ENCODE measurements at places on chromosomes 16 and 17.

DNA sequence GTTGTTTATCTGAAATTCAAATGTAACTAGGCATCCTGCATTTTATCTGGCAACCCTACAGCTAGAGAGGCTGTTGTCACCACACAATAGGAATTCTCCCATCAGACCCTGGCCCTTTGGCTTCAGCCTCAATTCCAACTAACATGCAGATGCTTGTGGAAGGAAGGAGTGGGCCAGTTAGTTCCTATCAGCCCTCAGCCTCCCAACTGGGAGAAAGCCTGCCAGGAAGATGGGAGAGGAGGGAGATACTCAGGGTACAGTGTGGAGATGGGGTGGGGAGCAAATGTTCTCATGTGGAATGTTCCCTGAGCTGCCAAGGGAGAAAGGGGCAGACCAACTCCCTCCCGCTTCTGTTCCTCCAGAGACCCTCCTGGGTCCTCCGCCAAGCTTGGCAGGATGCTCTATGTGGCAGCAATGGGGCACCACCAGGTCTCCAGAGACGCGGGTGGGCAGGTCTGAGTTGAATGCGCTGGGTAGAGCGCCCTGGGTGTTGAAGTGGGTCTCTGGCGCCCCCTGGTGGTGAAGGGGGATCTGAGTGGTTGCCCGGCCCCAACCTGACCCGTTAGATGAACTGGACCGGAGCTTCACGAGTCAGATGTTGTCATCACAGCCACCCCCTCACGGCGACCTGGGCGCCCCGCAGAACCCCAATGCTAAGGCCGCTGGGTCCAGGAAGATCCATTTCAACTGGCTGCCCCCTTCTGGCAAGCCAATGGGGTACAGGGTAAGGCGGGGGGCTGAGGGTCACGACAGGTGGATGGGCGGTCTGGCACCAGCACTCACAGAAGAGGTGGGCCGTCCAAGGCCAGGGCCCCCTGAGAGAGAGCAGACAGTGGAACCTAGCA lies 15.2 kb downstream of the GALK1 start:
- DNase-seq: peak; percentile 51

DNA sequence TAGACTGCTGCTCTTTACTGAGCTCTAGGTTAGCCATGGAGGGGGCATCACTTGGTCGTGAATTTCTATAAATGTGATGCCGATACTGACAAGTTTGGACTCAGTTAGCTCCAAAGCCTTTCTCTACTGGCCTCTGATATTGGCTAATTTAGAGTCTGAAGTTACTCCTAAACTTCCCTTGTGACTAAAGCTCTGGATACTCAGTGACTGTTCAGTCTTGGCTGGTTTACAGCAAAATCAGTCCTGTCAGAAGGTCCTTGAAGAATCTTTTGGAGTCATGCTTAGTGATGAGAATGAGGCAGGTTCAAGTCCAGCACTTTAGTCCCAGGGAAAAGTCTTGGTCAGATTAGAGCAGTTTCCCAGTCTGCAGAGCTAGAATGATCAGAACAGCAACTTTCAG lies 197.5 kb upstream of the HS3ST4 start:
- no peak for DNase-seq

GRCh38 chr17:40342504-40343218 lies 21.9 kb downstream of the GJD3 start:
- DNase-seq: no peak

GRCh38 chr17:71548540-71549190 lies 572.2 kb upstream of the SOX9 start:
- peak; percentile 14 for DNase-seq

DNA sequence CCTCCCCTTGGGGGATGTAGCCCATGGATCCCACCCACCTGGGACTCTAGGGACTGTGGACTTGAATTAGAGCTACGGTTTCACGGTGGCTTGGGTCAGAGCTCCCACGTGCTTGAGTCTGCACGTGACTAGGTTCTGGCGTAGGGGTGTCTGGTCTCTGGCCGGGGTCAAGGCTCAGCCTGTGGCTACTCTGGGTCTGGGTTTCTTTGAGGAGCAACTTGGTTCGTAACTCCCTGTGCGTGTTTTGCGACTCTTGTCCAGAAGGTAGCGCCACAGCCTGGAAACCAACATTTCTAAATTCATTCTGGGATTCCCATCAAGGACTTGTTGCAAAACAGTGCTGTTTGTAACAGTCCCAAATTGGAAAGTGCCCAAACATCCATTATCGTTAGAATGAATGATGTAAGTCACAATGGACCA lies 470 bp upstream of the GGT6 start:
- no peak for DNase-seq

- DNase-seq: no peak
Observed at GRCh38 chr16:13070268-13070667, 168.9 kb downstream of the SHISA9 start.

- DNase-seq: no peak
Observed at GRCh38 chr16:79844603-79845002, 244.1 kb upstream of the MAF start.

GRCh38 chr17:32019228-32019627 lies 12.0 kb downstream of the LRRC37B start:
- DNase-seq: no peak

DNA sequence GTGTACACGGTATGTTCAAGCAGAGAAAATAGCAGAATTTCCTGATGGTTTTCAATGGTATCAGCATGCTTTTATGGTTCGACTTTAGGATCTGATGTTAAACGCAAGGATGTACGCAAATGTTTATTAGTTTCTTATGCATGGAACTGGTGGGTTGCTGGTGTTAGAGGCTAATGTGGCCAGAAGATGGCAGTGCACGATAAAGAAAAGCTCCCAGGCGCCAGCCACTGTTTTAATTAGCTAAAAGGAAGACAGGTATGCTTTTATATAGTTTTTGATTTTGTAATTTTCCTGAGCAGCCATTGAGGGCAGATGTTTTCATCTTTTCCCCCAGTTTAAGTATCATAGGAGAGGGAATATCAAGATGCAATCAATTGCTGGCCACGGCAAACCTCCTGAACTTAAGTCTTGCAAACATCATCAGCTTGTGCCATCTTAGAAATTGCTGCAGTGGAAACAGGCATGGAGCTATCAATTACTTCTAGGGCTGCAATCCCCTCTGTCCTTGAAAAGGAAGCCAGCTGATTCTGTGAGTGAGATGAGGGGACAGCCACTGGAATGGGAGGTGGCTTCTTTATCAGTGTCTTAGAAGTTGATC lies 648.5 kb upstream of the RBFOX1 start:
- no peak for DNase-seq

GRCh38 chr16:80014241-80014939 lies 413.9 kb upstream of the MAF start:
- DNase-seq: no peak

GRCh38 chr16:3480901-3481695 lies 14.2 kb downstream of the C16orf90 start:
- no peak for DNase-seq

GRCh38 chr17:76318586-76318985 lies 10.5 kb upstream of the QRICH2 start:
- DNase-seq: no peak

GRCh38 chr16:6020162-6020985 lies 922.8 kb upstream of the EEF2KMT start:
- no peak for DNase-seq

DNA sequence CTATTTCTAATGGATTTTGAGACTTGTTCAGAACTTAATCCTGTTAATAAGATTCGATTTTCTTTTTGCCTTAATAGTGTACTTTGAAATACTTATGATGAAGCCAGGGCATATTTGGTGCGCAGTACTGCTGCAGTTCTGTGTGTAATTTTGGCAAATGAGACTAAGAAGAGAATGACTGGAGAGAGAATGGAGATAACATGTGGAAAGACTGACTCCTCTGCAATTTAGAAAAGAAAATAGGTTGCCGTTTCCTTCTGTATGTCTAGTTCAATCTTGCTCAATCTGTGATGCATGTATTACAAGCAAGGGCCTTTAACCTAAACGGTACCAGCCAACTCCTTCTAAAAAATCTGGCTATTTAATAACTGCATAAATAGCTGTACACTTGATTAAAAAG lies 285.1 kb upstream of the CDH11 start:
- no peak for DNase-seq

DNA sequence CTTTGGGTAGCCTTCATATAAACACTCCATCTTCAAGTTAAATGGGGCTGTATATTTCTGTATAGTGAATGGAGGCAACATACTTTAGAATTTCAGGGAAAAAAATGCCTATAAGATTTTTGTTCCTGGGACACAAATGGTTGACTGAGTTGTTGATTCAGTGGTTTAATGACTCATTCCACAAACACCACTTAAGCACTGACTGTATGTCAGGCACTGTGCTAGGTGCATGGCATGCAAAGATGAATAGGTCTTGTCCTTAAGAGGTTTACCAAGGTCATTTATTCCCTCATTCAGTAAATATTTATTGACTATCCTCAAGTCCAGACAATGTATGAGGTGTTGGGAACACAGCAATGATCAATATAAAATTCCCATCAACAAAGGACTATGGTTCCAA lies 417.1 kb downstream of the CA10 start:
- DNase-seq: no peak

DNA sequence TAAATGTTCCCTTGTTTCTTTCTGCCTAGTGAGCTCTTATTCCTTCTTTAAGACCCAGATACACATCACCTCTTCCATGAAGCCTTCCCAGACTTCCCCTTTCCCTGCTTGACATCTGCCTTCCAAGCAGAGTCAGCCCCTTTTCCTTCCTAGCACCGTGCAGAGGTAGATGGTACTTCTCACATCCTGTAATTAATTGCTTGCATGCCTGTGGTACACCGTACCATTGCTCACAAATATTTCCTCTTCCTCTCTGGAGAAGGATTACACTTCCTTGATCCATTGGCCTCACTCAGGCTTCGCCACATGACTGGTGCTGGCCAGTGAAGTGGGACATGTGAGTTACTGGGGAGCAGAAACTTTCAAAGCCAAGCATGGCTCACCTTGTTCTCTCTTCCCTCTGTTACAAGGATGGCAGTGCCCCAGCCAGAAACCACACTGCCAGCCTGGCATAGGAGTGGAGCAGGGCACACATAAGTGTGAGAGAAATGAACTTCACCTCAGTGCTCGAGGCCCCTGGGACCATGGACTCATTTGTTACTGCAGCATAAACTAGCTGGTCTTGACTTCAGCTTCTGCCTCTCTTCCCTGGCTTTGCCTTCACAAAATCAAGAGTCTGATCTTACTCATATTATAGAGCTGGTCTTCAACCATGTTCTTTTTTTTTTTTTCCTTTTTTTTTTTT lies 44.0 kb downstream of the SOST start:
- DNase-seq: peak; percentile 67

GRCh38 chr16:89268987-89269735 lies 51.7 kb downstream of the ZNF778 start:
- DNase-seq: peak; percentile 26

GRCh38 chr16:15495898-15496297 lies 61.5 kb downstream of the BMERB1 start:
- no peak for DNase-seq

- DNase-seq: peak; percentile 16
Observed at GRCh38 chr17:18258356-18259038, at the start of gene FLII. FLII (minus strand) TSS chr17:18258738; CDS start chr17:18258690, 48 bp downstream.

GRCh38 chr17:65022137-65022536 lies 34.4 kb downstream of the GNA13 start:
- no peak for DNase-seq

DNA sequence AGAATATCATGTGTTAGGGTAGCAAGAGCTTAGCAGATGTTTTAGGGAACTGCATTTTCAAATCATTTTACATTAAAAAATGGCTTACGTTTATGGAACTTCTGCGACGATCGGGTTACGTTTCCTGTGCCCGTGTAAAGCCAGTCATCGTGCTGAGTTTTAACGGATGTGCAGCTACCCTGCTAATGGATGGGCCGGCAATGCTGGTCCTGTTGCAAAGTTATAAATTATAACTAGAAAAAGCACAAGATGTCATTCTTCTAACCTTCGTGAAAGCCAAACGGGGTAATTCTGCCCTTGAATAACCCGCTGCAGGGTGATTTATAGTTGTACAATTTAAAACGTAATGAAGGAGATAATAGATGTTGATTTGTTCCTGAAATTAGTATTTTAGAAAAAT lies 339.2 kb downstream of the WWOX start:
- DNase-seq: no peak

- DNase-seq: no peak
Observed at GRCh38 chr17:70102531-70102930, 27.5 kb downstream of the KCNJ16 start.

DNA sequence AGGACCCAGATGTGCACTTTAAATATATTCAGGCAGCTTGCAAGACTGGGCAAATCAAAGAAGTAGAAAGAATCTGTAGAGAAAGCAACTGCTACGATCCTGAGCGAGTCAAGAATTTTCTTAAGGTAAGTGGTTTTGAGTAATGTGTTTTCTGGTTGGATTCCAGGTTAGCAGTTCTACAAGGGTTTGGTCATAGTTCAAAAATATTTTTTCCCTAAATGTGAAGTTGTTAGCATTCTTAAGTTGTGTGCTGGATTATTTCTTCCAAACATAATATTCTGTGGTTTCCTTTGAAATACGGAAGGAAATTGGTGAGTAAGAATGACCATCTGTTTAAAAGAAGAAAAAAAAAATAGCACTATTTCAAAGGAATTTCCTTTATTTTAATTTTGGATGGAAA lies 38.4 kb downstream of the PTRH2 start:
- DNase-seq: peak; percentile 93

DNA sequence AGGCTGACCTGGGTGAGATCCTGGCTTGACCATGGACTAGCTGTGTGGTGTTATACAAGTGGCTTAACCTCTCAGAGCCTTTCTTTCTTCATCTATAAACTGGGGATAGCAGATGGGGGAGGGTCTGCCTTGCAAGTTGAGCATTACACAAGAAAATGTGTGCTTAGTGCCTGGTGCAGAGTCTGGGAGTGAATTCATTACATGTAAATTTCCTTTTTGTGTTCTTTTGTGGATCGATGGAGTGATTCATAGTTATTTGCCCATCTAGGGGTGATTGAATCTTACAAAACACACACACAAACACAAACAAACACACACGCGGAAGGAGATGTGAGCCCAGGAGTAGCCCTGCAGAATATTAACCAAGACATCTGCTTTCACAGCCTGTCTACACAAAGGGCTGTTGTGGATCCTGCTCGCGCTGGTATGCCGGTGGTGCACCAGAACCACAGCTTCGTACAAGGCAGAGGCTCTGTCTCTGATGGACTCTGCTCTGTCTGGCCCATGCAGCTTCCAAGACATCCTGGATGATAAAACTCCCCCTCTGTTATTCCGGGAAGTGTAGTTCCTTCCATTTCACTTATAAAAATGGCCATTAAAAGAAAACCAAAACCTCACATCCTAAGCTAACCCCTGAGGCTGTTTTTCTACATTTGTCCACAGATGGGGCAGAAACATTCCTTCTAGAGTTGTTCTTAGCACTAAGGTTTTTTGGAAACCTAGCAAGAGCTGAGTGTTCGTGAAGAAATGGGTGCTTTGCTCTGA lies 86.1 kb downstream of the UTP18 start:
- DNase-seq: no peak
